ENCODE measurements at places on chromosomes 4 and X.

DNA sequence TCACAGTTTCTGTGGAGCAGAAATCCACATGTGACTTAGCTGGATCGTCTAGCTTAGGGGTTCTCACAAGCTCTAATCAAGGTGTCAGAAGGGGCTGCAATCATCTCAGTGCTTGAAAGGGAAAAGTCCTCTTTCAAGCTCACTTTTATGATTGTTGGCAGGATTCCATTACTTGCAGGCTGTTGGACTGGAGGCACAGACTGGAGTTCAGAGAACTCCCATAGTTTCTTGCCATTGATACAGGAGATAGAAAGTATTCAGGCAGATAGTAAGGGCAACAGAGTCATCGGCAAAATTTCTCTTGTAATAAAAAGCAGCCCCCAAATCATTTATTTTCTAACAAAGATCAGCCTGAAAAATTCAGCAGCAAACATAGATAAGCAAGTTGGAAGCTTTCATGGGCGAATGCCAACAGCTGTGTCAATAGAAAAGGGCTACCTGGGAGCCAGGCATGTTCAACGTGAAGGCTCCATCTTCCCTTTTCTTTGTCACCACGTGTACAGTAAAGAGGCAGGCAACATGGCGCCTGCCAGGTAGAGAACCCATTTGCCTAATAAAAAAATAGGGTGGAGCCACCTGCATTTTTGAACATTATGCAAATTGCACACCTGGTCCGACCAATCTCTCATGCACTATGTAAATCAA is 64.4 kb downstream of the CXCL13 start:
- DNase-seq, result no peak

- DNase-seq, result no peak
Measured at GRCh38 chr4:88320224-88320779, 35.9 kb upstream of the PPM1K start.

- no peak for DNase-seq
Measured at GRCh38 chr4:104352211-104352610, 142.5 kb downstream of the CXXC4 start.

DNA sequence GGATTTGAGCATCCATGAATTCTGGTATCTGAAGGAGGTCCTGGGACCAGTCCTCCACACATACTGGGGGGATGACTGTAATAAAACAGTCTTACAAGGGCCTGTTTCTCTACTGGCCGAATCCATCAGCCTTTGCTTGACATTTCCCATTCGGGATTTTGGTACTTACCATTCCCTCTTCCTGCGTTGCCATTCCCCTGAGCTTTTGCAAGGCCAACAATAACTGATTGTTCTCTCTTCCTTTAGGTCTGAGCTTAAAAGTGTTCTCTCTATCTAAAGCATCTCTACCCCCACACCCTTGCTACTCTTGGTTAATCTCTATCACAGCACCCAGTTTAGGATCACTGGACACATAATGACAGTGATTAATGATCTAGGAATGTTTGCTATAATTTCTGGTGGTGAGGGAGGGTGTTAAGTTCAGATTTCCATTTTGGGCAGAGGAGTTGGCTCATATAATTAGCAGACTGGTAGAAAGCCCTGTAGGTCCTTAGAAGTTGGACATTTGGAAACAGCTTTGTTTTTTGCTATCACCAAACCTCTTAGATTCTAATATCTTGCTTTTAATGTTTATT is 29.4 kb downstream of the TMA16 start:
- DNase-seq, result no peak

DNA sequence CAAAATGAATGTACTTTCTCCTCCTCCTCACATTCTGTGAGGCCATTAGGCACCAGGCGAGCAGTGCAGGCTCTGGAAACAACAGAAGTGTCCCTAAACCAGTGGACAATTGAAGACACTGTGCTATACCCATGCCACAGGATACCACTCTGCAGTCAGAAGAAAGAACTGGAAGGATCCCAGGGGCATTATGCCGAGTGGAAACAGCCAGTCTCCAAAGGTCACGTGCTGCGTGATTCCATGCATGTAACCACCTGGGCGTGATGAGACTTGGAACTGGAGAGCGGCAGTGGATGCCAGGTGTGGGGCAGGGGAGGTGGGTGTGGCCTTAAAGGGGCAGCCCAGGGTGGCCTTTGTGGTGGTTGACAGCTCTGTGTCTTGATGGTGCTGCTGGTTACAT is 139.4 kb downstream of the EVC2 start:
- DNase-seq, result no peak

GRCh38 chr4:74042681-74043080 is 4.2 kb upstream of the CXCL3 start:
- DNase-seq, result no peak
